ENCODE measurements at places on chromosomes 13 and 19.
A peak's percentile ranks its signal among the peaks of the same experiment; 100 is the strongest.

DNA sequence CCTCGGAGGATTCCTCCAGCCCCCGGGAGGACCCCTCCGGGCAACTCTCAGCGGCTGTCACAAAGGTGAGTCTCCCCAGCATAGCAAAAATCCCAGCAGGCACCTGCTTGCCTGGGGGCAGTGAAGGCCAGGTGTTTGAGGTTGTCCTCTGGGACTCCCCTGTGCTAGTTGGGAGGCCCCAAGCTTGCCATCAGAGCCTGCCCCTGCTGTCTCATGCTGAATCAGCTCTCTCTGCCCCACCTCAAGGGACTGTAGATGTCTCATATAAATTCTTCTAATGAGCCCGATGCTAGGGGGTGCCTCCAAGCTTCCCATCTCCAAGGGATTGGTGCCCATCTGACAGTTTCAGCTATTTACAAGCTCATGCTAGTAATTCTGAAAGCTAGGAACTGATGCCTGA, 53.6 kb downstream of the NWD1 start:
- DNase-seq, result no peak

GRCh38 chr13:83286737-83287136, 595.5 kb downstream of the SLITRK1 start:
- no peak for DNase-seq

DNA sequence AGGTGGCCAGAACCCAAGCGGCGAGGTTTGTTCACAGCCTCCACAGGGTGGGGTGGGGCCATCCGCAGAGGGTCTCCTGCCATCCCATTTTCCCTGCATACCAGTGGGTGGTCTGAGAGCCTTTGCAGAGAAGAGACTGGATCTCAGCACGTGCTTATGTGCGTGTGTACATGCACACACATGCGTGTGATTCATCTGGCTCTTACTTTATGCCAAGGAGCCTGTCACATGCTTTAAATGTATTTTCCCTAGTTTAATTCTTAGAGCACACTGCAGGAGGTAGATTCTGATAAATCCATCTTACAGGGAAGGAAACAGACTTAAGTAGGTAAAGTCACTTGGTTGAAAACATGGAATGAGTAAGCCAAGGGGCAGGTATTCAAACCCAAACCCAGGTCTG, 47.1 kb downstream of the CAPN12 start:
- no peak for DNase-seq

- DNase-seq, result no peak
Observed at GRCh38 chr13:102799426-102800144, 666 bp downstream of the BIVM start.

DNA sequence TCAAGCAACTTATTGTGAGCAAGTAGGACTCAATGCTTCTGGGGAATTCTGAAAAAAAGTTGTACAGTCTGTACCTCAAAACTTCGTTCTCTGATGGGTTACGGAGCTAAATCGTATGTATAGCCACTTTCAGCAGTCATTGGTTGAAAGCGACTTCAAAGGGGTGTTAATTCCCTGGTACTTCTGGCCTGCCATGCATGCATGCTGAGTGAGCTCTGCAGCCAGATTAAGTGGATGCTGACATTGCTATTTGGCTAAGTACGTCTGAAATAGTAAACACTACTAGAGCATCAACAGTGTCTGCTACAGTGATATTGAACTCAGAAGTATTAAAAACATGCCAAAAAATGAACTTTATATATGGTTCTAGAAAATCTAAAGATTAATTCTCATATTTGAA, 1183.1 kb upstream of the PCDH20 start:
- DNase-seq, result no peak

GRCh38 chr13:110559429-110559943, 2.0 kb downstream of the RAB20 start:
- DNase-seq, result no peak

DNA sequence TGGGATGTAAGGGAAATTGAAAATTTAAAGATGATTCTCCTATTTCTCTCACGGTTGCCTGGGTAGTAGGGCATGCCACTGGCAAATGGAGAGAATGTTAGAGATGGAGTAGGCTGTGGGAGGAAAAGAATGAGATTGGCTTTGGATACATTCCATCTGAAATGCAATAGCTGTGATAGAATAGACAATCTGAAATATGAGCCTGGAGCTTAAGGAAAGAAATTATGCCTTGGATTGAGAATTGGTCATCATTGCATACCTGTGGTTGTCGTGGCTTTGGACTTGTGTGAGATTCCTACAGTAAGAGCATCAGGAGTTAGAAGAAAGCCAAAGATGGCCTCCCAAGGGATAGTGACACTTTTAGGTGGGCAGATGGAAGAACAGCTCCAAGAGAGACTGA, 305.1 kb upstream of the SLC10A2 start:
- no peak for DNase-seq

DNA sequence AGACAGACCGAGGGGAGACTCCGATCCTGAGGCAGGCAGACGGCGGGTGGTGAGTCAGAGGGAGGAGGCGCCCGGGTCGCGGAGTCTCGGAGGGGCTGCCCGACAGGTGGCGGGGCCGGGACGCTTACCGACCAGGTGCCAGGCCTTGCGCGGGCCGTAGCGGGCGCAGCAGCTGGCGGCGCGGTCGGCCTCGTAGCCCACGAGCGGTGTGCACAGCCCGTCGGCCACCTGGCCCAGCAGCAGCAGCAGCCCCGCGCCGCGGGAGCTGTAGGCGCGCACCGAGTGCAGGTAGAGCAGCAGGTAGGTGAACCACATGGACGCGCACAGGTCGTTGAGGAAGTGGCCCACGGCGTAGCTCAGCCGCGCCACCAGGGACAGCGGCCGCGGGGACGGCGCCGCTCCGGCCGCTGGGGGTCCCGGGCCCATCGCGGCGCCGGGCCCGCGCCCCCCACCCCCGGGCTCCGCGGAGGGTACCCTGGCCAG, 367 bp downstream of the MFSD12 start:
- peak; percentile 33 for DNase-seq

- DNase-seq, result no peak
Observed at GRCh38 chr19:23318143-23318542, 67.9 kb upstream of the ZNF724 start.

GRCh38 chr13:52786766-52787165, 47.1 kb upstream of the CNMD start:
- DNase-seq, result no peak

- DNase-seq, result no peak
Observed at GRCh38 chr19:8334458-8335342, 8.4 kb downstream of the KANK3 start.

DNA sequence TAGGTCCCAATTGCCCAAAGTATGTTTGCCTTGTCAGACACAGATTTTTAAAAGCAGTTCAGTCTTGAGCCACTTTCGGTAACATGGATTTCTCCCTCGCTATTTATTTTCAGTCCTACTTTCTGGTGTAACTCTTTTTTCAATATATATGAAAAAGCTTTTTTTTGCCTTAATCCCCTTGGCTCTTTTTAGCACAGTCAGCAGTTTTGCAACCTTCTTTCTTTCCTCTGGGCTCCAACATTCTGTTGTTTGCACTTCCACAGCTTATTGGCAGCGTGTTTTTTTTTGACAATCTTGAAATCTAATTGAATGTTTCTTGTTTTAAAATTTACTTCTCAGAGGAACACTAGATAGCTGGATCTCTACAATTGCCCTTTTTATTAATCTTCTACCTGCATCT, 429.3 kb upstream of the NBEA start:
- DNase-seq, result no peak

- no peak for DNase-seq
Observed at GRCh38 chr19:28864024-28864503, 348.9 kb downstream of the UQCRFS1 start.

DNA sequence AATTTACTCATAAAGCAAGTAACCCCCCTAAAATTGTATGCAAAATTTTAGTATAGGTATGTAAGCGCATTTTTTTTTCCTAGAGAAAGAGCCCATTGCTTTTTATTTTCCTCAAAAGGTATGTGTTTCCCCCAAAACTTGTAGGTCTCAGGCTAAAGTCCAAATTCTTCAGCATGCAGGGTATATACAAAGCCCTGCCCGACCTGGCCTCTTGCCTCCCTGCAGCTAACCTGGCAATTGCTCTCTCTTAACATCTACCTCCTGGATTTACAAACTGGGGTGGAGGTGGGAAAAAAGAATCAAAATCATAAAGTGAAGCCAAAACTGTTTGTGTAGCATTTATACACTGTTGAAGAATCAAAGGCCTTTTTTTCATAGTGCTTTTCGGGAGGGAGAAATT, 107.8 kb downstream of the KCNRG start:
- no peak for DNase-seq

DNA sequence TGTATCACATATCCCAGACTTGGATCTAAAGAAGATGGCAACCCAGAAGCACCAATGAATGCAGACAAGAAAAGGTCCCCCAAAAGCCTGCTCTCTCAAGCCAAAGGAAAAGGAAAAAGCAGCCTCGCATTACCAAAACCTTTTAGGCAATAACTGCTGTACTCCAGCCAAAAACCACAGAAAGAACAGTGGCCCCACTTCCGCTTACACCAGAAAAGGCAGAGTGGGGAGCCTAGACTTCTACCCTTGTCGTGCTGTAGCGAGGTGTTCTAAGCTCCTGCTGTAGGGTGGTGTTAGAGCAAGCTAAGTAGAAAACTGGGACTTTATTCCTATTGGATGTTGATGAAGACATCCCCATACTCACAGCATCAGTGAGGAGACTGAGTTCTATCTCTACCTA, 244.0 kb upstream of the RXFP2 start:
- no peak for DNase-seq

DNA sequence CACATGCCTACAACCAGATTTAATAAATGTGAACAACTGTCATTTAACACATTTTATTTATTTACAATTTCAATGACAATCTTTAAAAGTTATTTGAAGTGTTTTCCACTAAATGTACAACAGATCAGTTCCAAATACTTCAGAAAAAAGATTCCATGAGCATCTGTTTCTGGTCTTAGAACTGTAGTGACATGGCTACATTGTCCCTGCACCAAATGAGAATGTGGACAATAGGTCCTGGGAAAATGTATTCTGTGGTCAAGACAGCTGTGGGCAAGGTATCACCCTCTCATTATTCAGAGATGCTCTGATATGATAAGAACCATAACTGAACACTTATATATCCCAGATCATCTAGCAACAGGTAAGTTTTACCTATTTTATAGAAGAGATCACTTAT, 43.7 kb downstream of the ELF1 start:
- no peak for DNase-seq

- no peak for DNase-seq
Observed at GRCh38 chr19:50486823-50487515, 10.3 kb upstream of the GARIN5A start.

DNA sequence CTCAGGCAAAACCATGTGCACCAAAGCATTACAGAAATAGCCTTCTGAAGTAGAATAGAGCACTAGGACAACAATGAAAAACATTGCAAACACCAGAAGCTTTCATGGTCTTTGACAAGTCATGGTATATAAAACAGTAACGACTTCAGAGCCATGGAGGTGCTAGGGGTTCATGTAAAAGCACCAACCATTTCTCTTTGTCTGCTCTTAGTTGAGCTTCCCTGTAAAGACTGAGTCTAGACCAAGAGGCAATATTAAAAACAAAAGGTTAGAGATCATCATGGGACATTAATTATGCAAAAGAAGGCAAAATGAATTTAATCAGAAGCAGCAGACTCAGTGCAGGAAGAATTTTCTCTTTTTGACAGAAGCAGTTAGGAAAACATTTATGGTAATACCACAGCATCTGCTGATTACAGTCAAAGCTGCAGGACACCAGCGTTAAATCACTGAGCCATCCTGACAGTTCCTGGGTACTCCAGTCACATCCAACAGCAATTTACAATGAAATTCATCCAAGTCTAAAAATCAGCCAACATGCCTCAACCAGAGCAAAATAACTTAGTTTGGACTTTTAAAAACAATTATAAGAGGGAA, 476.8 kb downstream of the DIAPH3 start:
- no peak for DNase-seq

DNA sequence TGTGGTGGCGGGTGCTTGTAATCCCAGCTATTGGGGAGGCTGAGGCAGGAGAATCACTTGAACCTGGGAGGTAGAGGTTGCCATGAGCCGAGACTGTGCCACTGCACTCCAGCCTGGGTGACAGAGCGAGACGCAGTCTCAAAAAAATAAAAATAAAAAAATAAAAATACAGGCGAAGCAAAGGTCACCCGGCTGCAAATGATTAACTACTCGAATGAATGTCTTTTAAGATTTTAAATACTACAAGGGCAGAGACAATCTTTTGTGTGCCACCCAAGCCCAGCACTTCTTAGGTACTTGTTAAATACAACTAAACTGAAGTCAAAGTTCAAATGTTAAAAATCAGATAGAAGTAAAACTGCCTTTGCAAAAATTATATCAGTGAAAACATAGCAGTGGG, 6.7 kb downstream of the LNX2 start:
- DNase-seq, result no peak

Measured in stimulated activated CD8-positive, alpha-beta memory T cell treated with anti-CD3 and anti-CD28 coated beads, Interleukin-4, amount 100 ng/mL, for 4 hours (primary cell).